Posterior vena cava (tissue), 2 donors: ENCODE measurements at places on chromosomes 7 and 10. TPM values are rescaled to one million over a fixed set of nuclear protein-coding genes. Genes with fewer than 3 reads are reported as not detected.

RELN gene
- total RNA-seq: 5.0 TPM

CTTNBP2 gene
- 9.1 TPM for total RNA-seq

AHR gene
- total RNA-seq: 63.3 TPM

GJD4 gene
- total RNA-seq: not detected

SPDYE3 gene
- total RNA-seq: not detected

SEMA3A gene
- total RNA-seq: 10.9 TPM

TAS2R5 gene
- total RNA-seq: 1.5 TPM
